ENCODE measurements at places on chromosomes 3 and 15.

GRCh38 chr15:100107606-100108225 lies 234.1 kb downstream of the ADAMTS17 start:
- no peak for DNase-seq

GRCh38 chr3:66467996-66468735 lies 32.7 kb downstream of the LRIG1 start:
- peak; percentile 33 for DNase-seq

DNA sequence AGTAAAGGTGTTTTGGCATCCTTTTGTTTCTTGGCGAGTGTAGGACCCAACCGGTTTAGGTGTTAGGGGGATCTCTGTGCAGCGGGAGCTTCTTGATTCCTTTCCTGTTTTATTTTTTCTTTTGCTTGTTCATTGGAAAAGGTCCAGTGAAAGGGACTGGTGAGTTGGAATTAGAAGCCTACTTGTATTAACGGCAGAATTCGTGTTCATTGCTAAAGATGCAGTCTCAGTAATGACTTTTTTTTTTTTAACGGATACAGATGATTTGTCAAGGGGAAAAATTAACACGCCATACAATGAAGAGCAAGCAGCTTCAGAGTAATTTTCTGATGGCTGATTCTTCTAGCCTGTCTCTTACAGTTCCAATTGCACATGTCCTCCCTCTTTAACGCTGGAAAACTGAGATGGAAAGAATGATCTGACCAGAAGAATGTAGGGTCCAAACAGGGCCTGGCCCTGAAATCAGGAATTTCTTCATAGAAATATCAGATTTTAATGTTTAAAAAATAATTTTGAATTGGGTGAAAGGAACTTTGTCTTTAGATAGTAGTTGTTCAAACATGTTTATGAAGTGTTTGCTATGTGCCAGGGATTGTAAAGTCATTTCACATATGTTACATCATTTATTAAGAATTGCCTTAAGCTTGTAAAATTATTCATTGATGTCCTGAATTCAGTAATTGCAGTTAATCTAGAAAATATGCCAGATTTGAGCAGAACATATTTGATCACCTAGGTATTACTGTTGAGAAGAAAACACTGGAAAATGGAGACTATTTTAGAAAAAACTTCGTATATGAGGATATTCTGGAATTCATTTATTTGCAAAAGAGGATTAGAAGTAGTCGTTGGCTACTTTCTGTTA lies 1.4 kb downstream of the MAPK6 start:
- peak; percentile 45 for DNase-seq

DNA sequence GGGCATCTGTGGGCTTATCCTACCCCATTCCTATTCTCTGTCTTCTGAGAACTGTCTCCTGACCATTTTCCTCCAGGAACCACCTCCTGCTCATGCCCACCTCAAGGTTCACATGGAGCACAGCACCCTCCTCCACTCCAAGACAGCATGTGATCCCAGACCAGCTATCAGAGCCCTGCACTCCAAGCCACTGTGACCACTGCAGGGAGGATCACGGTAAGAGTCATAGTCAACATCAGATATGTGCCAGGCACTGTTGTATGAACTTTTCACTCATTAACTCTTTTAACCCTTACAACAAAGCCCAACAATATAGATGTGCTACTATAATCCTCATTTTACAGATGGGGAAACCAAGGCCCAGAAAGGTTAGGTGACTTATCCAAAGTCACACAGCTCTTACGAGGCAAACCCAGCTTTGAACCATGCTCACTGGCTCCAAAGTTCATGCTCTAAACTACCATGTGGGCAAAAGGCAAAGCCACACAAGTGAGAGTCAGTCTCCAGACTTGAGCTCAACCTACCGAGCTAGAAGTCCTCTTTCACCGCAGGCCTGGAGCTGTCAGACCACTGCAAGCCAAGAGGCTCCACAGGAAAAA lies 115.1 kb upstream of the IQSEC1 start:
- no peak for DNase-seq

DNA sequence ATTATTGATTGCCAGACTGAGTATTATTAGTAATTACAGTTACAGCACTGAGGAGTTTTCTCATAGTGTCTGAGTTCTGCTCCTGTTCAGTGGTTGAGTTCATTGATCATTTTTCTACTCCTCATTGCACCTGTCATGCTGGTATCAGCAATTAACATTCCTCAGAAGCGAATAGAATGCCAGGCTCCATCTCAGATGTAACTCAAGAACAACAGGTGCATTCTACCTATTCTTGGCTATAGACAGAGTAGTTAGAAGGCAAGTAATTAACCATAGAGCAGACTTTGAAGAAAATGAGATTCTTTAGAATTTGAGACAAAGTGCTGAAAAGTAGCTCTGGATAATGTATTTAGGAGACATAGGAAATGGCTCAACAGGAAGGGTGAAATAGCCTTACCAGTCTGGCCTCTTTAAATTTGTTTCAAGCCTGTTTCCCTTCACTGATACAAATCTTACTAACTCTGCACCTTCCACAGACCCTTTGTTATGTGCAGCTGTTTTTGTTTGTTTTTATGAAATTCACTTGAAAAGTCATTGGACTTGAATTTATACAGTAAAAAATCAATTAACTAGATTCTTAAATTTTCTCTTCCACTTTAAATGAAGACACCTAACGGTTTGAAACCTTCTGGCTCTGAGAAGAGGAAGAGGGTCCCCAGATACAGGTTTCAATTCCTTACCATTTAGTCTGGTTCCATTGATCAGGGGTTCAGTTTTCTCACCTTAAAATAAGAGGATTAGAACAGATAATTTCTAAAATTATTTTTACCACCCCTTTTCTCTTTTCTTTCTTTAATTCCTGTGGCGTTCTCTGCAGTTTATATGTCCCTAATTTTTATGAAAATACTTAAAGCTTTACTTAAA lies 109.6 kb downstream of the FNDC3B start:
- no peak for DNase-seq

- DNase-seq = no peak
Observed at GRCh38 chr3:117595615-117596014, 886.0 kb downstream of the TUSC7 start.

GRCh38 chr15:77538027-77538451 lies 94.7 kb downstream of the LINGO1 start:
- DNase-seq = no peak

GRCh38 chr3:188435266-188435665 lies 281.3 kb downstream of the LPP start:
- DNase-seq = no peak

DNA sequence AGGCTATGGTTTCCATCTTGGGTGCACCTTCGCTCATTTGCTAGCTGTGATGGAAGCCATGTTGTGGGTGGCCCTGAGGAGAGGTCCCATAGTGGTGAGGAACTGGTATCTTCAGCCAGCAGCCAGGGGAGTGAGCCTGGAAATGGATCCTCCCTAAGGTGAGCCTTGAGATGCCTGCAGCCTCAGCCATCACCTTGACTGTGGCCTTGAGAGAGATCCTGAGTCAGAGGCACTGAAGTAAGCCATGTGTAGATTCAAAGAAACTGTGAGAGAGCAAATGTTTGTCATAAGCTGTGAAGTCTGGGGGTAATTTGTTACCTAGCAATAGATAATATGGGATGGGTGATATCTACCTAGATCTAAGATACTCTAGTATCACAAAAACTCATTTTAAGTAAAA lies 105.3 kb downstream of the SNRK start:
- no peak for DNase-seq

DNA sequence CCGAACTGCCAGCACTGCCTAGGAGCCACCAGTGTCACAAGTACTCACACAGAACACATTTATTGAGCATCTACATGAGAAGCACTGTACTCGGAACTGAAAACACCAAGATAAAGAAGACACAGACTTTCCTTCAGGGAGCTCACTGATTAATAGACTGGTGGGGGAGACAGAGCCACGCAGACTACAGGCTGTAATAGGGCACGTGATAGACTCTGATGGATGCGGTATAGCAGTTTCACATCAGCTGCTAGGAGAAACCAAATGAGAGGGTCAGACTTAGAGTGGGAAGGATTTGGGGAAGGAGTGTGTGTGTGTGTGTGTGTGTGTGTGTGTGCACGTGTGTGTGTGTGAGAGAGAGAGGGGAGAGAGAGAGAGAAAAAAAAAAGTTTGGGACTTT lies 12.1 kb downstream of the EPHB1 start:
- no peak for DNase-seq

GRCh38 chr3:160928183-160928726 lies 172.2 kb downstream of the PPM1L start:
- DNase-seq = no peak

GRCh38 chr3:61997101-61997500 lies 376.2 kb downstream of the FEZF2 start:
- DNase-seq = peak; percentile 8

GRCh38 chr15:43317566-43318184 lies 12.7 kb downstream of the LCMT2 start:
- no peak for DNase-seq

GRCh38 chr3:4999531-5000184 lies 20.4 kb downstream of the BHLHE40 start:
- no peak for DNase-seq

- peak; percentile 92 for DNase-seq
Observed at GRCh38 chr3:149273096-149273751, 51.6 kb upstream of the CP start.

DNA sequence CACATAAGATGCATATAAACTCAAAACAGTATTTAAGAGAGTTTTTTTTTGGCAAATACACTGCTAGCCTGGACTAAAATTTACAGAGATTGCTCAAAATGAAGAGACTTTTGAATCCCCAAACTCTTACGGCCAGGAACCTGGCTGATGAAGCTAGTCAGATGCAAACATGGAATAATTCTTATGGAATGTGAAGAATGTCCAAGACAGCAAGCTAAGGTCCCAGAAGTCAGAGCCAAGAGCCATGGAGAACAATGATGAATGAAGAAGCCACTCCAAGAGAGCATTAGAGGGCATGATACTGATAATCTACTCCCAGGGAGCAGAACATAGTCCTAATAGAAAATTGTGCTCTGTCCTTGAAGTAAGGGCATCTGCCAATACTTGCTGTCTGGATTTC lies 705.5 kb downstream of the DIPK2A start:
- peak; percentile 5 for DNase-seq

DNA sequence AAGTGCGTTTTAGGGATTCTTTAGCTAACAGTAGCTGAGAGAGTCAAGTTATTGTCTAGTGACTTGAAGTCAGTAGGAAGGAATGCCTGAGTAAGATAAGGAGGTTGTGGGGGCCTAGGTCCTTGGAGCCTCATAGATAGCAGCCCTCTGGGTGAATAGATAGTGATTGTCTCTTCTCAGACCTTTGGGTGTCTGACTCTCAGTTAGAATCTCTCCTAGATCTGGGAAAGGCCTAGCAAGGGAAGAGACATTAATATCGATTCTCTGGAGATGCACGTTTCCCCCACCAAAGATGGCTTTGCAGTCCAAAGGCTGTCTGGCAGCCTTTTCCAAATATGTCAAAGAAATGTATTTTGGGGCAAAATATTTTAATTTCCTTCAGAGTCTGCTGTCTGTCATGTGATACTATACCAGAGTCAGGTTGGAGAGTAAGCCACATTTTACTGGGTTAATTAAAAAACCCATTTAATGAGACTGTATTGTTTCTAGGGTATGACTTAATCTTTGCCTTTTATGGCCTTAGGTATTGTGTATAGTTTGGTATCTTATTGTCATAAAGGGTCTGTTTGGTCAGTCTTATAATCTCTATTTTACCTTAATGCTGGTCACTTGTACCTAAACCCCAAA lies 92.2 kb downstream of the ST6GAL1 start:
- DNase-seq = no peak

DNA sequence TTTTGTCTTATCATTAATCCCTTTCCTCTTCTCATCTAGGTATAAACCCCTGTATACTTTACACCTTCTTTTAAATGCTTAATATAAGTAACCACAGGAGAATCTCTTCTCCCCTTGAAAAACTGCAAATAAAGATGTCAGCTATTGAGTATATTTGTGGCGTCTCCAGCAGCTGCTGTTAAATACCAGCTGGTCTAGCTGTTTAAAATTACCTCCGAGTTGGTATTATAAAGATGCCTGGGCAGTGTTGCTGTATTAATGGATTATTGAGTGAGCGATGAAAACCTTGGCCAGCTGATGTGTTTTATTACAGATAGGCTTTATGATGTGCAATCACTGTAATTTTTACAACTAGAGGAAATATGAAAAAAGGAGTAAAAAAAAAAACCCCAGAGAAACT lies 388.1 kb downstream of the TBC1D5 start:
- DNase-seq = no peak

- peak; percentile 22 for DNase-seq
Observed at GRCh38 chr3:126886217-126886616, 96.7 kb upstream of the PLXNA1 start.

DNA sequence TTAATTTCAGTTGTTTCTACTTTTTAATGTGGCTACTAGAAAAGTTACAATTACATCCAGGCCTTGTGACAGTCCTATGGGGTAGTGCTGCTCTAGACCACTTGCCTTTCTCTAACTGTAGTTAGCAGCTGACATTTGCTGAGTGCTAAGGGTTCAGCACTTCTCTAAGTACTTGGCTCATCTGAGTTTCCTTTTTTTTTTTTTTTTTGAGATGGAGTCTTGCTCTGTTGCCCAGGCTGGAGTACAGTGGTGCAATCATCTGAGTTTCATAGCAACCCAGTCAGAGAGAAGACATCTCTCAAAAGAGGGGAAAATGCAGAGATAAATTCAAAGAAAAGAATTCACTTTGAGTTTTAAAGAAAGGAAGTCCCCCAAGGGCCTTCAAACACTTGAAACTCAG lies 130.8 kb downstream of the MYLK start:
- no peak for DNase-seq

GRCh38 chr3:135878501-135878900 lies 87.0 kb upstream of the PPP2R3A start:
- peak; percentile 62 for DNase-seq

GRCh38 chr3:100957261-100957986 lies 35.8 kb downstream of the ABI3BP start:
- peak; percentile 91 for DNase-seq

GRCh38 chr3:13130464-13131193 lies 57.4 kb upstream of the IQSEC1 start:
- DNase-seq = no peak

DNA sequence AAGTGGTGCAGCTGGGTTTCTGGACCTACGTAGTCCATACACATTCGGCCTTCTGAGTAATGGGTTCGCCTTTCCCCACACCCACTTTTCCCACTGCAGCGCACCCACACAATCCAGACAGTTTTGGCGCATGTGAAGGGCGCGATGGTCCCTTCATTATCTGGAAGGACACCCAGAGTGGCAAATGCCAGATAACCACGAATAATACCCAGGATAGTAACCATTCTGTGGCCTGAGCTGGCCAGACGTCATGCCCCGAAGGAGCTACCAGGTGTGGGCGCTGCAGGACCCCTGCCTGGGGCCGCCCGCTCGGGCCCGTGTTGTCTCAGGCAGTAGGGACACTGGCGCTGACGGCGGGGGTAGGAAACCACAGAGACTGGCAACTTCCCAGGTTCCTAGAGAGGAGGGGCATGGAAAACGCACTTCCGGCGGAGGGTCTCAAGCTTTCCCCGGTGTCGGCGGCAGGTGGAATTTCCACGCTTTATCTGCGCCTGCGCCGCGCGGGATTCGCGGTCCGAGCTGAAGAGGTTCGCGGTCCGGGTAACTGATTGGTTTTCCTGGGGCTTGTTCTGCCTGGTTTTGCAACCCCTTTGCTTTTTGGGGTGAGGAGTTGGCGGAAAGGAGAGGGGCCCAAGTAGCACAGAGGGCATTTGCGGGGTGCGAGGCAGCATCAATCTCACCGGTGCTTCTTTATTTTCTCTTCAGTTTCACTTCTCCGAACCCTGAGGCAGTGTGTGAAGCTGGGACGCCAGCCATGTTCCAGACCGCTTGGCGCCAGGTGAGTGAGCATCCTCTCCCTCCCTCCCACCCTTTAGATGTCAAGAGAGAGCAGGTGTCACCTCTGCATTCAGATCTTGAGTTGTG lies at the start of gene ZNF620:
ZNF620 (plus strand) TSS at position 441 of the 864 bp plus-strand sequence; CDS start at position 755, 314 bp downstream.
- DNase-seq = peak; percentile 34

GRCh38 chr3:179860275-179861107 lies 176.2 kb downstream of the PEX5L start:
- no peak for DNase-seq

GRCh38 chr15:48875241-48875960 lies 2.5 kb upstream of the EID1 start:
- DNase-seq = no peak
